Activated CD4-positive, alpha-beta T cell treated with anti-CD3 and anti-CD28 coated beads, Interleukin-2, amount 50 U/mL, for 4 hours (primary cell): ENCODE measurements at places on chromosomes 7 and 10.

GRCh38 chr7:11689096-11689495, 142.9 kb downstream of the THSD7A start:
- no peak for DNase-seq

- no peak for DNase-seq
Observed at GRCh38 chr10:101644002-101644401, 51.0 kb downstream of the FBXW4 start.

- DNase-seq, result no peak
Observed at GRCh38 chr7:146720195-146720594, 603.6 kb downstream of the CNTNAP2 start.

DNA sequence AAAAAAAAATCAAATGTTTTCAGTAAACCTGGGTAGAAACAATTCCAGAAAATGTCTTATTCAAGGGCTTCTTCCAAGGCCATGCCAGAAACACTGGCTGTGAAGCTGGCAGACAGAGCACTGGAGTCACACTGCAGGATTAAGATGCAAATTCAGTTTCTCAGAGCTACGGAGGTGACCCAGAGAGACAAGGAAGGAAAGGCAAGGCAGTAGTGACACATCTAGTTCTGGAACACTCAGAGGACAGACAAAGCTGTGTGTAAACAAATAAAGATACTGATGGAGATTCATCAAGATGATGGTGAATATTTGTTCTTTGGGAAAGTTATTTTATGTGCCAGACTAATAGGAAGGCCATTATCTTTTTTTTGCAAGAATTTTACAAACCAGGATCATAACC, 608.3 kb upstream of the C7orf33 start:
- DNase-seq, result no peak

DNA sequence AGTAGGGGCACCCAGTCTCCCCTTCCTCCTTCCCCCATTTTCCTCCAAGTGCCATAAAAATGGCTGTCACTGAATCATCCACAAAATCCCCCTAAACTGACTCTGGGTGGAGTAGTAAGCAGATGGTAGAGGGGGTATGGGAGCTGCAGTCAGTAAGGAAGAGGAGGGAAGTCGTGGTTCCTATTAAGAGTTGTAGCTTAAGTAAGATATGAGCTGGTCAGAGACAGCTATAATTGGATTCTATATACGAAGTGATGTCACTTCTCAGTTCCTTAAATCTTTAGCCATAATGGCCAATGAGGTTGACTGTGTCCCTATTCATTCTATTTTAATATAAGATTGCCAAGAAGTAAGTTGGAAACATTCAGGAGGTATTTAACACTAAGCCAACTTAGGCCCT, 131.7 kb downstream of the SLC16A9 start:
- DNase-seq, result no peak

GRCh38 chr7:11584406-11585031, 247.5 kb downstream of the THSD7A start:
- DNase-seq, result no peak

DNA sequence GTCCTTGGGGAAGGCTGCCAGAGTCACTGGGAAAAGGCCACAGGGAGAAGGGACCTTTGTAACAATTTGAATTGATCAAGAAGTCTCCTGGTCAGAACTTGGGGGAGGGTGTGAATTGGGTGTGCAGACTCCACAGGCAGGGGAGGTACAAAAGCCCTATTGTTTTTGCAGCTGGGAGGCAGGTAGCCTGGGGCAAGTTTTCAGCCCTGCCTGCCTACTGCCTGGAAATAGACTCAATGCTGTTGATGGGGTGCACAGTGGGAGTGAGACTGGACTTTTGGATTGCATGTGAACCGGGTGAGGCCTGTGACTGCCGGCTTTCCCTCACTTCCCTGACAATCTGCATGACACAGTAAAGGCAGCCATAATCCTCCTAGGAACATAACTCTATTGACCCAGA, 947.0 kb downstream of the REEP3 start:
- no peak for DNase-seq

DNA sequence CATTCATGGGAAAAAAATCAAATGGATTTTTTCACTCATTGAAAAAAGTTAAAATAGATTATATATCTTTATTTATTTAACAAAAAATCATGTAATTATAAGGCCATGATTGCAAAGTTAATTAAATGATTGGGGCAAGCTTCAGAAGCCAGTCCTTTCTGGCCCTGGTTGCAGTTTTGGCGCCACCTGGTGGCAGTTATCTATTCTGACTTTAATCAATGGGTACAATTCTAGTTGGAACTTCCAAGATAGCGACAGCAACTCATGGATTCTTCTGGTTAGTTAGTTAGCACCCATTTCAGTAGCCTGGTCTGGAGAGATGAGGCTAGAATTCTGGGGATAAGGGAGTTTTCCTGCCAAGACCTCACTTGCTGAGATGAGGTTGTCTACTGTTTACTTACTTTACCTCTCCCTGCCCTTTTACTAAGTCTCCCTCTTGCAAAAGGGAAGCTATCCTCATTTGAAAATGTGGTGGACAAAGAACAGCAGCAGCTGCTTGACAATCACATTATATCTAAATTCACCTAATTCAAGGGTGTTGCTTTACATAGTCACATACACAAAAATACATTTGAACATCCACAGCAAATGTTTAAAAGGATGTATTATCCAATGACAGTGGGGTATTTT, 42.3 kb downstream of the NOC3L start:
- peak; percentile 49 for DNase-seq

DNA sequence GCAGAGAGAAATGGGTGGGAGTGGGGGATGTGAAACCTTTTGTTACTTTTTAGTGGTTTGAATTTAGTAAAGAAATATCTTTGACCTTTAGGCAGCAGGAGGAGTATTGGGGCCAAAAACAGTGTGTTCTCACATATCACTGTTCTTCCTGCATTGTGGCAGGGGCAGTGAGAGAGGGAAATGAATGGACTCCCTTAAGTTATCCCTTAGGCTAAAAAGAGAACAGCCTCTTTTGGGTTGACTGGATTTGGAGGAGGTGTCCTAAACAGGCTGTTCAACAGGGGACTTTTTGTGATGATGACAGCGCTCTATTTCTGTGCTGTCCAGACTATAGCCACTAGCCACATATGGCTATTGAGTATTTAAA, 22.3 kb downstream of the ZNF775 start:
- no peak for DNase-seq

GRCh38 chr7:131900785-131901287, 344.4 kb upstream of the PODXL start:
- DNase-seq, result no peak

GRCh38 chr7:69827558-69827957, 229.3 kb downstream of the AUTS2 start:
- no peak for DNase-seq

DNA sequence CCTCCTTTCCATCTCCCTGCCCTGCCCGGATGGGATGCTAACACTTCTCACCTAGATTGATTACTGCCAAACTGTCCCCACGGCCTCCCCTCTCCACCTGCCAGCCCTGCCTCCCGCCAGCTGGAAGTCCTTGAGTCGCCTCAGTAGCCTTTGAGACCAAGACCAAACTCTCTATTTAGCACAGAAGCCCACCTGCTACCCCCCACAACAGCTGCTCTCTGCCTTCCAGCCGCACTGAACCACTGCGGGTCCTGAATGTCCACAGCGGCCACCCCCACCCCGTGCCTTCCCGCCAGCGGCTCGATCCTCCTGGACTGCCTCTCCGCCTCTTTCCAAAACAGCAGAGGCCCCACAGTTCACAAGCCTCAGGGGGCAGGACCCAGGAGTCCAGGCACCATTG, 39.0 kb downstream of the FKBP6 start:
- no peak for DNase-seq

DNA sequence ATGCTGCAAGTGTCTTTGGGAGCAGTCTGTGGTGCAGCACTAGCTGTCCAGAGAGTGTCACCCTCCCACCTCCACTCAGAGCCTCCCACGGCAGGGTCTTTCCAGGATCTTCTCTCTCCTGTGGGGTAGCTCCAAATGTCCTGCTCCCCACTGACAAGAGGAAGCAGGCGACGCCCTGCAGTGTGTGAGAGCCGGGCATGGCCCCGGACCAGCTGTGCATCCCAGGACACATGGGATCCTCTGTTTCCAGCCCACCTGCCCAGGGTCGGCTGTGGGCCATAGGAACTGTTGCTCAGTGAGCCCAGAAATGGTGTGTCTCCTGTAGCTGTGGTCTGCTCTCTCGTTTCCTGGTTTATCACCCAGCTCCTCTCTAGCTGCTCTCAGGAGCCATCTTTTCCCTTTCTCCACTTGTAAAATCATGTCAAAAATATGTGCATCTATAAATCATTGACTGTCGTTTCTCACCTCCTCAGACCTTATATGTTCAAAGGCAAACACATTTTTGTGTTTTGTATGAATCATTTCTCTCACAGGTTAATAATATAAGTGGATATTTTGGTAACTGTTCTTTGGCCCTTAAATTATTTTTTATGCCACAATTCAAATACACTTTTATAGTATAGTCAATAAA, 74.9 kb downstream of the VWC2 start:
- no peak for DNase-seq

DNA sequence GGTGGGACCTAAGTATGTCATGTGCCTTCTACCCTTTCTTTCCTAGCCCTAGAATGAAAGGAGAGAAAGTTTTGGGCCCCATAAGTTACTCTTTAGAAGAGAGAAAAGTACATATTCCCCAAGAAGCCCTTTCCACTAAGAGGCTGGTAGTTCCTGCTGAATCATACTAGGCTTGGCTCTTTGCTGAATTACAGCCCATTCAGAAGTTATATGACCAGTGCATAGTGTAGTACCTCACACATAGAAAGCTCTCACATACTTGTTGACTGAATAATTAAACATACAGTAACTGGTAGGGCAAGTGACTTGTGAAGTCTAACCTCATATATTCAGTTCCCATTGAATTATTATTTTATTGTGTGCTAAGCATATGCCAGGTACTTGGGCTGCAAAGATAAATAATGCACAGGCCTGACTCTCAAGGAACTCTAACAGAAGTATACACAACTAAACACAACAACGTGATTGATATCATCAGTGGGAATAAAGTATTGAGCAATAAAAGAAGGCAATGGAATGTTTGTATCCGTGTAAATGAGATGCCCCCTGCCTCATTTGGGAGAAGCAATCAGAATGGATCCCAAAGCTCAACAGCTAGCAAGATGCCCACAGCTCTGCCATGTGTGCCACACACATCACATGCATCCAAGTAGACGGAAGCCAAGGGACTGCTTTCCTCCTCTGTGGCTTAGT, 38.9 kb upstream of the UBN2 start:
- DNase-seq, result no peak

DNA sequence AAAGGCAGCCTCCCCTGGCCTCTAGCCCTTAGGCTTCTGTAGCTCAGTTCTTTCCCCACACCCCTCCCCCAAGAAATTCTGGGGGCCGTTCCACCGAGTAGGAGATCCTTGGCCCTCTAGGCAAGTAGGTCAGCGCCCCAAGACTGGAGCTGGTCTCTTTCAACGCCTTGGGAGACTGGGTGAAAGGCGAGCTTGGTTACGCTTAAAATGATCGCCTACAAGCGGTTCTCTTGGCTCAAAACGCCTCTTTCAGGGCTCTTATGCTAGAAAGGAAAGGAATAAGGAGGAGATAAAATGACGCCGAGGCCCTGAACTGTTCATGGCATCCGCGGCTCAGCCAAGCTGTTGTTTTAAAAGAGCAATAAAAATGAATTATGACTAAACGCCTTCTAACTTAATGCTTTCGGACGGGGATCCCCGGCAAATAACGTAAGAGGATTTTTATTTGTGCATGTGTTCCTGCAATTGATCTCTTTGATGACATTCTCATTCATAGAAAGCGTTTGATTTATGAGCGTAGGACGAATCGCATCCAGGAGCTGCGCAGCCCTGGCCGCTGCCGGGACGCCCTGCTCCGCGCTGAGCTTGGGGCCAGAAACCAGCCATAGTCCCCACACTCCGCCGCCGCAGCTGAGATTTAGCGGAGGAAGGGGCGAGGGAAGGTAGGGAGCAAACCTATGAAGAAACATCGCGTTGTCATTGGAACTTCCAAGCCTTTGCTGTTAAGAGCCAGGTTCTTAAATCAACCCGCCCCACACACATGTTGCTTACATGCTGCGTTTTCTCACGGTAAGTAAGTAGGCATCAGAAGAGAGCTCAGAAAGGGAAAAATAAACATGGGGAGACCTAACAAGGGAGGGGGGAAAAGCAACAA, 3.0 kb upstream of the HOXA1 start:
- DNase-seq, result no peak

GRCh38 chr10:103192451-103193106, 493 bp downstream of the NT5C2 start:
- DNase-seq, result peak; percentile 33

GRCh38 chr7:157758468-157759245, 421.9 kb downstream of the DNAJB6 start:
- no peak for DNase-seq

- no peak for DNase-seq
Observed at GRCh38 chr7:30912986-30913811, 1.5 kb downstream of the AQP1 start.

GRCh38 chr10:110007161-110007700, 553 bp upstream of the ADD3 start:
- peak; percentile 61 for DNase-seq
